Mucosa of gallbladder (tissue), 1 donor: ENCODE measurements at places on chromosomes 5 and 9. TPM values are rescaled to one million over a fixed set of nuclear protein-coding genes. Genes with fewer than 3 reads are reported as not detected.

The SARDH gene
- 2.8 TPM for total RNA-seq

The FBXL7 gene
- total RNA-seq = 12.1 TPM

The GDNF gene
- 1.2 TPM for total RNA-seq

The ADAMTS12 gene
- 2.2 TPM for total RNA-seq

The PCDHB2 gene
- total RNA-seq = 3.6 TPM

The SFXN1 gene
- total RNA-seq = 42.7 TPM

The TRIM36 gene
- 1.3 TPM for total RNA-seq

The NMUR2 gene
- total RNA-seq = 0.09 TPM

The C9orf153 gene
- 0.23 TPM for total RNA-seq

The COX7C gene
- total RNA-seq = 644 TPM

The UNC5A gene
- 0.14 TPM for total RNA-seq

The SGTB gene
- 6.5 TPM for total RNA-seq

The ANKRD34B gene
- not detected for total RNA-seq

The PRELID2 gene
- 58.1 TPM for total RNA-seq

The SPATA31D4 gene
- not detected for total RNA-seq

The CARTPT gene
- total RNA-seq = 0.23 TPM

The CKMT2 gene
- total RNA-seq = 61.7 TPM

The GALNT10 gene
- total RNA-seq = 50.8 TPM

The SLC36A2 gene
- total RNA-seq = 0.14 TPM

The GRM6 gene
- not detected for total RNA-seq

The RMRP gene
- total RNA-seq = 17,824 TPM

The TAL2 gene
- 0.58 TPM for total RNA-seq

The LHX2 gene
- total RNA-seq = 0.17 TPM

The CD72 gene
- total RNA-seq = 2.4 TPM

The TLR4 gene
- 9.8 TPM for total RNA-seq

The PTPN3 gene
- 16.2 TPM for total RNA-seq

The RAB3C gene
- total RNA-seq = 1.4 TPM

The TXNDC8 gene
- not detected for total RNA-seq

The F2RL2 gene
- total RNA-seq = 1.9 TPM

The EGR1 gene
- total RNA-seq = 98.5 TPM

The KCNV2 gene
- total RNA-seq = not detected

The PCDHGB3 gene
- total RNA-seq = 3.0 TPM

The GNA14 gene
- total RNA-seq = 11.3 TPM

The MYOZ3 gene
- 2.2 TPM for total RNA-seq

The GPRIN1 gene
- 1.1 TPM for total RNA-seq

The GHR gene
- total RNA-seq = 4.4 TPM

The PCDHGB2 gene
- total RNA-seq = 5.1 TPM

The MEIKIN gene
- total RNA-seq = not detected

The MSX2 gene
- total RNA-seq = 2.5 TPM

The SLC34A3 gene
- total RNA-seq = 0.49 TPM

The GABRP gene
- 44.3 TPM for total RNA-seq

The RECK gene
- 11.3 TPM for total RNA-seq

The SLC25A2 gene
- not detected for total RNA-seq

The CCL27 gene
- not detected for total RNA-seq

The TMEM250 gene
- 40.6 TPM for total RNA-seq

The AMBP gene
- total RNA-seq = 1,366 TPM

The HNRNPA0 gene
- 29.4 TPM for total RNA-seq

The CTSV gene
- total RNA-seq = 2.5 TPM

The PCA3 gene
- not detected for total RNA-seq

The PSAT1 gene
- total RNA-seq = 2.4 TPM

The CEP120 gene
- 19.5 TPM for total RNA-seq

The ADGRD2 gene
- not detected for total RNA-seq

The ACTBL2 gene
- total RNA-seq = not detected

The SMIM33 gene
- total RNA-seq = 0.17 TPM

The CDKN2B gene
- 2.5 TPM for total RNA-seq

The HAND1 gene
- 2.7 TPM for total RNA-seq

The OTP gene
- total RNA-seq = not detected

The FAM200C gene
- 5.4 TPM for total RNA-seq
